ENCODE measurements at places on chromosomes 11 and 22. TPM values are rescaled to one million over a fixed set of nuclear protein-coding genes. Genes with fewer than 3 reads are reported as not detected.

PLEKHB1 gene
- total RNA-seq: 0.10 TPM

GTSE1 gene
- 13.5 TPM for total RNA-seq

OR51G1 gene
- total RNA-seq: not detected

PTDSS2 gene
- total RNA-seq: 15.0 TPM

GVQW3 gene
- total RNA-seq: 0.08 TPM

MN1 gene
- 0.79 TPM for total RNA-seq

ACR gene
- total RNA-seq: not detected

PTPRJ gene
- total RNA-seq: 16.5 TPM

OR4D5 gene
- total RNA-seq: not detected

TRIM22 gene
- 62.8 TPM for total RNA-seq

MDK gene
- total RNA-seq: 646 TPM

SMC1B gene
- not detected for total RNA-seq

DCHS1 gene
- total RNA-seq: 0.08 TPM

ARHGAP8 gene
- 2.5 TPM for total RNA-seq

ZNF214 gene
- total RNA-seq: 5.5 TPM

PARVG gene
- total RNA-seq: 0.04 TPM

LRRC4C gene
- total RNA-seq: 6.2 TPM

DEFB131B gene
- total RNA-seq: not detected

PHF21B gene
- total RNA-seq: 0.66 TPM

PGA5 gene
- total RNA-seq: not detected

C2CD2L gene
- total RNA-seq: 2.3 TPM

MIEF1 gene
- 18.0 TPM for total RNA-seq

CATSPERZ gene
- not detected for total RNA-seq

SHANK2 gene
- total RNA-seq: not detected

ARVCF gene
- total RNA-seq: 1.8 TPM

VWA5A gene
- 28.0 TPM for total RNA-seq

NTM gene
- 3.1 TPM for total RNA-seq

PANX2 gene
- total RNA-seq: 4.2 TPM

PTPRCAP gene
- 4.0 TPM for total RNA-seq

GSTT2B gene
- 12.3 TPM for total RNA-seq

HEPN1 gene
- not detected for total RNA-seq
